Astrocyte (in vitro differentiated cells and primary cell): ENCODE measurements at places on chromosomes 6 and 20.

- H3K4me1 ChIP-seq: peaks cover 8% of the 10 kb centered on the region
- H3K36me3 ChIP-seq: no peaks in the 10 kb centered on the region
Measured at GRCh38 chr6:166728884-166729530, 102.0 kb upstream of the RPS6KA2 start.

GRCh38 chr6:112225691-112226090 is 28.7 kb downstream of the LAMA4 start:
- no peaks in the 10 kb centered on the region for H3K27me3 ChIP-seq
- H3K4me3 ChIP-seq: no peak overlapping the region
- peaks cover 28% of the 10 kb centered on the region for H3K4me1 ChIP-seq
- H3K36me3 ChIP-seq: no peaks in the 10 kb centered on the region
- no peak overlapping the region for H3K27ac ChIP-seq

DNA sequence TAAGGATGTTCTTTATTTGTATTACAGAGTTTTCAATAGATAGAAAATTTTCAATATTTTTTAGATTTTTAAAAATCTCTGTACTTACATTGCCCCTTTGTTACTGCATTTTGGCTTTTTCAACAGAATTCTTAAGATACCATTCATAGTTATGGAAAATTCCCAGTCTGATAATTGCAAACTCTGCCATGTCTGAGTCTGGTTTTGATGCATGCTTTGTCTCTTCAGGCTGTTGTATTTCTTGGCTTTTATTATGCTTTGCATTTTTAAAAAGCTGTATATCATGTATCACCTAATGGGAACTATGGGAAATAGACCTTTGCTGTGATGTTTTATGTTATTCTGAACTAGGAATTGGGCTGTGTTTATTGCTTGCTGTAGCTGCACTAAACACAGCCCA is 898.9 kb upstream of the ADGRB3 start:
- H3K27me3 ChIP-seq: no peaks in the 10 kb centered on the region
- H3K4me3 ChIP-seq: no peak overlapping the region
- DNase-seq: peak; percentile 47
- peaks cover 7% of the 10 kb centered on the region for H3K4me1 ChIP-seq
- H3K36me3 ChIP-seq: no peaks in the 10 kb centered on the region

DNA sequence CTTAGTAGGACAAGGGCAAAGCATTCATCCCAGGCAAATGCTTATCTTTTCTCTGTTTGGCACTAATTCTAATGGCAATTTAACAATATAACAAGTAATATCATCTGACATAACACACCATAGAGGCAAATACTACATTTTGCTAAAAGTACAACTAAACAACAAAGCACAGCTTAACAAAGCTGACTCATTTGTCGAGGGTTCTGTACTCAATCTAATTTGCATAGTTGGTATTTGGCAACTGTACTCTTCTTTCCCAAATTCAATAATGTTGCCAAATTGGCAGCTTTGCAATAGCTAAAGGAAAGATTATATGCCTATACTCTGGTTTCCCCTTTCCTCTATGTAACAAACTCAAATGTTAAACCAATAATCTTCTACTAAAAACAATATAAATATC is 461.0 kb downstream of the PKHD1 start:
- no peak overlapping the region for H3K4me3 ChIP-seq
- no peaks in the 10 kb centered on the region for H3K36me3 ChIP-seq
- DNase-seq: no peak
- no peaks in the 10 kb centered on the region for H3K4me1 ChIP-seq
- H3K27me3 ChIP-seq: no peaks in the 10 kb centered on the region
- H3K27ac ChIP-seq: no peak overlapping the region

- H3K4me1 ChIP-seq: no peaks in the 10 kb centered on the region
- no peaks in the 10 kb centered on the region for H3K27me3 ChIP-seq
- no peak overlapping the region for H3K4me3 ChIP-seq
- H3K36me3 ChIP-seq: no peaks in the 10 kb centered on the region
- DNase-seq: peak; percentile 38
Measured at GRCh38 chr20:17036541-17036940, 190.3 kb upstream of the PCSK2 start.

- no peaks in the 10 kb centered on the region for H3K36me3 ChIP-seq
- peaks cover 2% of the 10 kb centered on the region for H3K27me3 ChIP-seq
- DNase-seq: no peak
- no peak overlapping the region for H3K27ac ChIP-seq
- H3K4me1 ChIP-seq: peaks cover 2% of the 10 kb centered on the region
Measured at GRCh38 chr6:167551628-167552257, 226.9 kb downstream of the TTLL2 start.

- peaks cover 8% of the 10 kb centered on the region for H3K4me1 ChIP-seq
- no peaks in the 10 kb centered on the region for H3K27me3 ChIP-seq
- H3K4me3 ChIP-seq: no peak overlapping the region
- peaks cover 6% of the 10 kb centered on the region for H3K36me3 ChIP-seq
- no peak overlapping the region for H3K27ac ChIP-seq
Measured at GRCh38 chr20:35837577-35838195, 65.9 kb downstream of the PHF20 start.

DNA sequence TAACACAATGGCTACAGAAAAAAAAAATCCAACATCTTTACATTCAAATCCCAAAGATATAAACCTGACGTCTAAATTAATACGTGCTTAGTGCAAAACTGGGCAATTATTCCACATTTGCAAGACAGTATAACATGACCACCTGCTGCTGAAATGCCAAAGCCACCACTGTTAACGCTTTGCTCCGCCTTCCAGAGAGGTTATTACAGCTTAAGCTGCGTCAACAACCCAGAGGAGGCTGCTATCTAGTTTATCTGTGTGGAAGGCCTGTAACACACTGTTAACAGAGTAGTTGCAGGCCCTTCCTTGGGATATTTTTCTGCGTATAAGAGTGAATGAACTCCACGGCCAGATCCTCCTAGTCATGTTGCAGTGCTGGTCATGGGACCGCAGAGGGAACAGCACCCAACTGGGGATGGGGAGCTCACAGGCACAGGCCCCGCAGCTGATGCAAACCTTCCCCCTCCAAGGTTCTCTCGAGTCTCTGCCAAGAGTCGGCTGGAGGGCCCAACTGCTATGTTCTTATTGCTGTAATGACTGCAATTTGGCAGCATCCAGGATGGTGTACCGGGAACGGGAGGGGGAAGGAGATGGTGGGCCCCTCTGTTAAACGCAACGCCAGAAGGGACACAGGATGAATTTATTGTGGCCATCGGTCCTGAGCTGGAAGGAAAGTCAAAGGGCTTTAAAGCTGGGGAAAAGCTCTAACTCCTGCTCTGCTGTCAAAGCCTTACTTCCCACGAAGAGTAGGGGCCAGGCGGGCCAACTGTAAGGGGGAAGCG is 993 bp upstream of the NCOA7 start:
- peaks cover 24% of the 10 kb centered on the region for H3K4me1 ChIP-seq
- H3K4me3 ChIP-seq: peak overlapping the region; percentile 78
- peak; percentile 32 for DNase-seq
- H3K27me3 ChIP-seq: no peaks in the 10 kb centered on the region
- peak overlapping the region; percentile 82 for H3K27ac ChIP-seq

DNA sequence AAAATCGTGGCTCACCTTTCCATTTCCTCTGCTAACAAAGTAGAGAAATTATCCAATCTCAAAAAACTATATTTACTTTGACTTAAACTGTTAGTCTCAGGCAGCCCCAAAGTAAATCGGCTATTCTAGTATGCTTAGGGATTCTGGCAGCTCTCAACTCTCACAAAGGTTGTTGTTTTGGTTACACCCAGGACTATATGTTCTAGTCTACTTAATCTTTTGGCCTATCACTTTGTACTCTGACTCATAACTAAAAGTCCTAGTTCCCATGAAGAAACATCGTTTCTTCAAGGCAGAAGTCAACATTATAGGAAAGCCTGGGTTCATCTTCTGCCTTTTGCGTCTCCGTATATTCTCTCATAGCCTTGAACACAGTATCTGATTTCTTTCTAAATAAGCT is 42.3 kb downstream of the MYLK4 start:
- H3K27ac ChIP-seq: no peak overlapping the region
- H3K27me3 ChIP-seq: no peaks in the 10 kb centered on the region
- no peak overlapping the region for H3K4me3 ChIP-seq
- no peak for DNase-seq
